Activated T-cell treated with anti-CD3 and anti-CD28 coated beads, Interleukin-2, amount 50 U/mL, for 1 hour (primary cell): ENCODE measurements at places on chromosomes 16 and 17.

GRCh38 chr16:66746048-66746447 lies 5.4 kb downstream of the DYNC1LI2 start:
- no peak for DNase-seq

DNA sequence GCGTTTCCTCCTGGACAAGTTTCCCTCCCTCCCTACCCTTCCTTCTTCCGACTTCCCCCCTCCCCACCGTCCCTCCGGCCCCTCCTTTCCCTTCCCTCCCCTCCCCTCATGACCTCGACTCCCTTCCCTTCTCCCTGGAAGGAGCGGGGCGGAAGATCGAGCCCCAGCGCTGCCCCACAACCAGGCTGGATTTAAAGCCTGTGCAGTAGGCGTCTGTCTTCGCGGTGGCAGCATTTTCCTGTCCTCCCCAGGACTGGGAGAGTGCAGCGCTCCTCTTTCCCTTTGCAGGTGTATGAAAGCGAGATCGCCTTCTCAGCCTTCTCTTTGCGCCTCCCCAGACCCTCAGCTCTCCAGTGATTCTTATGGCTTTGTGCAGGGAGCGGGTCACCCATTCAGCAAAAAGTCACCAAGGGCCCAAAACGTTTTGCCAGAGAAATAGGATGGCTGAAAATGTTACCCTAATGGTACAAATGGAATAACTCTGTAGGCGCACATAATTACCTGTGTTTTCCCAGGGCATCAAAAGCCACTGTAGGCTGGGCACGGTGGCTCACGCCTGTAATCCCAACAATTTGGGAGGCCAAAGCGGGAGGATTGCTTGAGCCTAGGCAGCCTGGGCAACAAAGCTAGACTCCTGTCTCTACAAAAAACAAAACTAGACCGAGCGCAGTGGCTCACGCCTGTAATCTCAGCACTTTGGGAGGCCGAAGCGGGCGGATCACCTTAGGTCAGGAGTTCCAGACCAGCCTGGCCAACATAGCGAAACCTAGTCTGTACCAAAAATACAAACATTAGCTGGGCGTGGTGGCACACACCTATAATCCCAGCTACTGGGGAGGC lies 40.8 kb downstream of the SLFN12L start:
- no peak for DNase-seq

- no peak for DNase-seq
Measured at GRCh38 chr17:62621223-62621622, 6.2 kb upstream of the MRC2 start.

DNA sequence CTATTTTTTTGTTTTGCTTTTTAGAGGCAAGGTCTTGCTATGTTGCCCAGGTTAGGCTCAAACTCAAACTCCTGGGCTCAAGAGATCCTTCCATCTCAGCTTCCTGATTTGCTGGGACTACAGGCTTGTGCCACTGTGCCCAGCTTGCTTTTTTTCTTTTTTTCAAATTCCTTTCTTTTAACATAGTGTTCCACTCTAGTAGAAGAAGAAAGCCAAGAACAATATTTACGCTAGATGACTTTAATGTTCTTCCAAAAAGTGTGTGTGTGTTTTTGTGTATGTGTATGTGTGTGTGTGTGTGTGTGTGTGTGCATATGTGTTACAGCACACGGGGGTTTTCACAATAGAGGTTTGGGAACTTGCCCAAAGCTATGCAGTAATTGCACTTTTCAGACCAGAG lies 10.7 kb upstream of the UMOD start:
- DNase-seq, result no peak

GRCh38 chr16:27317738-27318391 lies 4.1 kb downstream of the IL4R start:
- DNase-seq, result no peak

DNA sequence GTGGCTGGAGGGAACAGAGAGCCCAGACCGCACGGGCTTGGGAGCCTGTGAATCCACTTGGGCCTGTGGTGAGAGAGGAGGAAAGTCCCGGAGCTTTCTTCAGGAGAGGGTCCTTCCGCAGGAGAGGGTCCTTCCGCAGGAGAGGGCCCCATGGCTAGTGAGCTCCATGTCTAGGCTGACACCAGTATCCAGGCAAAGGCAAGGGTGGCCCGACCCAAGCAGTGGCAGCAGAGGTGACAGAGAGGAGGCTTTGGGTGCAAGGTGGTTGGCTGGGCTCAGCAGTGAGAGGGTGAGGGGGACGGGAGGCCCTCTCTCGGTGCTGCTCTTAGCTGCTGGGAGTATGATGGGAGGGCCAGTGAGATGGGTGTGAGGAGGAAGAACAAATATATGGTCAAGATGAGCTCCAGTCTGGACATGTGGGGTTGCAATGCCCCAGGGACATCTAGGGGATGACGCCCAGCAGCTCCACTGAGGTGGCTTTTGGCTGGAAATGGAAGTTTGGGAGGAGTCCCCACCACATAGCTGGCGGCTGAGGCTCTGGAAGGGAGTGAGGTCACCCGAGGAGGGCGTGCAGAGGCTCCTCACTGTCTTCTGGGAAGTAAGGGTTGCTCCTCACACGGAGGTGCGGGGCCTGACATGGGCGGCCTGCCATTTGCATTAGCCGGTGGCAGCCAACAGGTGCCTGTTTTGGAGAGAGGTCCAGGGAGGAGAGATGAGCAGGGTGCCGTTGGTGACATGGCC lies 2.3 kb upstream of the HSD3B7 start:
- no peak for DNase-seq
